Ammon's horn (tissue), 1 donor: ENCODE measurements at places on chromosomes 11 and 22.

GRCh38 chr11:45093761-45094455, 52.5 kb upstream of the PRDM11 start:
- DNase-seq = no peak

DNA sequence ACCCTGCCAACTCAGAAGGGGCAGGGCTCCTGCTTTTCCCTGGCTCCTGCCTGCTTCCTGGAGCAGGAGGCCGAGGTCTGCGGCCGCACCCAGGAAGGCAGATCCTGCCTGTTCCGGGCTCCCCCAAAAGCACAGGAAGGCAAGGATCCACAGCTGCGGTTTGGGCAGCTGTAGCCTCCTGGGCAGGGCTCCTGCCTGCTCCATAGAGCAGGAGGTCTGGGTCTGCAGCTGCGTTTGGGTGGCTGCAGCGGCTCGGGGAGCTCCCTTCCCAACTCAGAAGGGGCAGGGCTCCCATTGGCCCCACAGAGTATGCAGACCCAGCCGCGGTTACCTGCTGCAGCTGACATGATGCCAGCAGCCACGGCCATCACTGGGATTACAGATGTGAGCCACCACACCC, 5.5 kb downstream of the UPK2 start:
- no peak for DNase-seq

DNA sequence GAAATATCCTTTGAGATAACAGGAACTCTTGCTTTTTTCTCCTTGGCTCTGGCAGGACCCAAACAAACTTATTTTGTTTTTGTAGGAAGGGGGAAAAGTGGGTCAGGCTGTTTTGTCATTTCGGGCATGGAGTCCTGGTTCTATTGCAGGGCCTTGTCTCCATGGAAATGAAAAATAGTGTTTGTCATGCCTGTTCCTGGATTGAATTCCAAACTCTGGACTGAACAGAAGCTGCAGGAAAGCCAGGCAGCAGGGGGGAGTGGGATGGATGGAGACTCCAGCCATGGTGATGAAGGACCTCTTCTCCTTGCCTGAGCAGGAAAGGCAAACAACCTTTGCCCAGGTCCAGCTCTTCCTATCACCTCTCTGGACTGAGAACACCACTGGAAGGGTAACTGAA, 87.0 kb downstream of the SCN3B start:
- DNase-seq = peak; percentile 71

DNA sequence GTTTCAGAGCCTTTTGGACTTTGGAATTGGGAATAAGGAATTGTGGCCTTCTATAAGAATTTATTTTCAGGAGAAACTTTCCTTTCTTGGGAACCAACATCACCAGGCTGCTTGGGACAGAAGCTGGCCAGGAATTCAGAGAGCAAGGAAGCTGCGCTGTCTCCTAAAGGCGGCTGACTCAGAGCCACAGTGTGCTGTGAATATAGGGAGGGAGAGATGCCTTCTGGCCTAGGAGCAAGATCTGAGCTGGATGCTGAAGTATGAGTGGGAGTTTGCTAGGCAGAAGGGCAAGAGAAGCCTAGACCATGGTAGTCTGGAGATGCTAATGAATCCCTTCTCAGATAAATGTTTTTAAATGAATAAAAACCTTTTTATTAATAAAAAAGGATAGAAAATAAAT, 213.7 kb upstream of the TBCEL start:
- DNase-seq = no peak

- DNase-seq = no peak
Measured at GRCh38 chr11:102926961-102927623, 28.4 kb downstream of the MMP13 start.

DNA sequence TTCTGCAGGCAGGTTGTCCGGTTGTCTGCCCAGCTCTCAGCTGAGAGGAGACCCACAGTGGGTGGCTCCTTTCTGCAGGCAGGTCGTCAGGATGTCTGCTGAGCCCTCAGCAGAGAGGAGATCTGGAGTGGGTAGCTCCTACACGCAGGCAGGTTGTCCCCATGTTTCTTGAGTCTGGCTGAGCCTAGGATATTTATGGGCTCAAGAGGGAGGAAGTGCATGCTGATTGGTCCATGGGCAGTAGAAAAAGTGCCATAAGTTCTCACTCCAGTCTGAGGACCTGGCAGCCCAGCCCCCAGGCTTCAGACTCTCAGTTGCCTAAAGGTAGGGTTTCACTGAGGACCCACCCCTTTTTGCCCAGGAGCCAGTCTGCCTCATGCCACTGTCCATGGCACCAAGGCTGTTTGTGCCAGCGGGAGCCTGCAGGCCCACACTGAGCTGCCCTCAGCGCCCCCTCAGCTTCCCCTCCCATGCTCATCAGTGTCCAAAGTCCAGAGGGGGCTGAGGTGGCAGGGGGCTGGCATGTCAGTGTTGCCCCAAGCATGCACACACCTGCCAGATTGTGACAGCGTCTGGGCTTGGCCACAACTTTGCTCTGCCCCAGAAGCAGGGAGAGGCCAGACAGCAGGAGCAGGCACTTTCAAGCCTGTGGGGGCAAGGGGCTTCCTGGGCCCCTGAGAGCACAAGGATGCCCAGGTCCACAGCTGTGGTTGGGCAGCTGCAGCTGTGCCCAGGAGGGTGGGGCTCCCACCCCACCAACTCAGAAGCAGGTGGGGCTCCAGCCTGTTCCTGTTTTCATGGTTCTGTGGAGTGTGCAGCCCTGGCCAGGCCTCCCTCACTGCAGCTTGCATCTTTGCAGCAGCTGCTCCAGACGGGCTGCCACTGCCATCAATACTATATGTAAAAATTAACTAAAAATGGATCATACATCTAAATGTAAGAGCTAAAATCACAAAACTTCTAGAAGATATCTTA, 3.8 kb upstream of the RNF141 start:
- no peak for DNase-seq

DNA sequence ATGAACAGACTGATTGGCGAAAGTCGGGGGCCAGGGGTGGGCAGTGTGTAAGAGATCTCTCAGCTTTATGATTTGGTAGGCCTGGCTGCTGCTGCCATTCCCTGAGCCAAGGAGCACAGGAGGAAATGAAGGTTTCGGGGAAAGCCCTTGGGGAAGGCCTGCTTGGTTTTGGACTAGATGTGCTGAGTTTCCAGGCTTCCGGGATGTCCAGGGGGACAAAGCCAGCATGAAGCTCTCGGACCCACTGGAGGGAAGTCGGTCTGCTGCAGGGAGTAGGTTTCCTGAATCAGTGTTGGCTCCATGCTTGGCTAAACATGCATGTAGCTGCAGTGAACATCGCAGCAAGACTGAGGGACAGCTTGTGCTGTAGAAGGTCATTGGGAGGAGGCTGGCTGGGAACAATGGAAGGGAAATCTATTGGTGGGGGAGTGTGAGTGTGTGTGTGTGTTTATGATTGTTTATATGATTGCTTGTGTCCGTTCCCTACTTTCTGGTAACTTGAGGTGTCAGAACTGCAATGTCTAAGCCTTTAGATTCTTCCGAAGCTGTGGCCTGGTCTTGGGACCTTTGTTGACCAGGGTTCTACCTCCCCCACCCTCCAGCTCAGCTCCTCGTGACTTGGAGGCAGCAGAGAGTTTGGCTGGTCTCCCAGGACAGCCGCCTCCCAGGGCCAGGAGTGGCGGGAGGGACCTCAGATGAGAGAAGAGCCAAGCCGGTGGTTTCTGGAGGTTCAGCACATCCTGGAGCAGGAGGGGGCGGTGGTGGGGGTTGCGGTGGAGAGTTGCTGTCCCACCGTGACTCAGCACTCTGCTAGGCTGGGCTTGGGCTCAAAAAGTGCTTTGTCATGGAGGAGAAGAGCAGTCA, 4.0 kb upstream of the FTH1 start:
- DNase-seq = peak; percentile 96

DNA sequence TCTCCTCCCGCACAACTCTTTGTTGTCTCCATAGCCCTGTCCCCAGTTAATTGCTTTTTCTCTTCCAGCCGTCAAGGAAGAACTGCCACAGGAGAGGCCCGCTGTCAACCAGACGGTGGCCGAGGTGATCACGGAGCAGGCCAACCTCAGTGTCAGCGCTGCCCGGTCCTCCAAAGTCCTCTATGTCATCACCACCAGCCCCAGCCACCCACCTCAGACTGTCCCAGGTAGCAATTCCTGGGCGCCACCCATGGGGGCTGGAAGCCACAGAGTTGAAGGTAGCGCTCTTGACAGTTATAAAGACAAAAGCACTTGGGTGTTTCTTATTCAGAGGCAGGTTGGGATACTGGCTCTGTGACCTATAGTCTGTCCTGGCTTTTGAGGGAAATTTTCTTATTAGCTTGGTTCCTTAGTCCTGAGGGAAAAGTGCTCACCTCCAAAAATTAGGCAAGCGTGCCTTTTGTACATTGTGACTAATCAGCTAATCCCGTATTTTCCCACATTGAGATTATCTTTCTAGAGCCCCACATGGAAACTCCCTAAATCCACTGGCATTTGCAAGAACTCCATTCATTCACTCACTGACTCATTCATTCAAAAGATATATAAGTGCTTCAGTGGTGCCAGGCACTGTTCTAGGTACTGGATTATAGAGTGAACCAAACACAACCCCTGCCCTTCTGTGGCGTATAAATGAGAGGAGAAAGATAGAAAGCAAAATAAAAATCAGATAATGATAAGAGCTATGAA, 65.9 kb downstream of the KREMEN1 start:
- no peak for DNase-seq

DNA sequence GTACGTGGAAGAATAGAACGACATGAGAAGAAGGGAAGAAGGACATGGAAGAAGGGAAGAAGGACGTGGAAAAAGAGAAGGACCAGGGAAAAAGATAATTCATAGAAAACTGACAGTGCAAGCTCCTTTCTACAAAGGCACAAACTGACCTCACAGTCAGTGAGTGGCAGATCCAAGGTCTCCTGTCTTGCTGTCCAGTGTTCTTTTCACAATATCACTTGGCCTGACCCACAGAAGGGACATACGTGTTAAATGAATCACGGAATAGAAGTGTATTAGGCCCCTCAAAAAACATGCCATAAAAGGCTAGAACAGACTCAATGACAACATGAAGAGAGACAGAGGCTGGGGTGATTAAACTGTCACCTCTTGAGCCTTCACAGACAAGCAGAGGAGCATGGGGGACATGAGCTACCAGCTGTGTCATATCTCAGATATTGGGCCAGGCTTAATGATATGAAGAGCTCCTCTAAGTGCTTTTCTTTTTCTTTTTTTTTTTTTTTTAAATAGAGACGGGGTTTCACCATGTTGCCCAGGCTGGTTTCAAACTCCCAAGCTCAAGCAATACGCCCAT, 4.6 kb downstream of the ASCC2 start:
- no peak for DNase-seq

GRCh38 chr11:84255483-84255882, 969.3 kb upstream of the CCDC90B start:
- no peak for DNase-seq

GRCh38 chr22:49555526-49555925, 272.1 kb downstream of the BRD1 start:
- no peak for DNase-seq

GRCh38 chr22:27642104-27642800, 159.3 kb downstream of the MN1 start:
- DNase-seq = peak; percentile 96

DNA sequence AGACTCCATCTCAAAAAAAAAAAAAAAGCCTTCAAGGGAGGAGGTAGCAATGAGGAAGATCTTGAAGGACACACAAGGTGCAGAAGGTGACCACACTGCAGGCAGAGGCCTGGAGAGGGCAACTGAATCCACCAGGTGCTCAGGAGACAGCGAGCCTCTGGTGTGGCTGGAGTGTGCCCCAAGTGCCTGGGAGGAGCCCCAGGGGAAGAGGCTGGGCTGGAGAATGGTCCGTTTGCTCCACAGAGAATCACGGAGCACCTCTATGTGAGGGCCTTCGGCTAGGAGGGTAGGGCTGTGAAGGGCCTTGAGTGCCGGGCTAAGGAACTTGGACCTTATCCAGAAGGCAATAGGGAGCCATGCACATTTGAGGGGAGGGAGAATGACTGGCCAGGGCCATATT, 50.3 kb downstream of the ARRB1 start:
- DNase-seq = no peak

DNA sequence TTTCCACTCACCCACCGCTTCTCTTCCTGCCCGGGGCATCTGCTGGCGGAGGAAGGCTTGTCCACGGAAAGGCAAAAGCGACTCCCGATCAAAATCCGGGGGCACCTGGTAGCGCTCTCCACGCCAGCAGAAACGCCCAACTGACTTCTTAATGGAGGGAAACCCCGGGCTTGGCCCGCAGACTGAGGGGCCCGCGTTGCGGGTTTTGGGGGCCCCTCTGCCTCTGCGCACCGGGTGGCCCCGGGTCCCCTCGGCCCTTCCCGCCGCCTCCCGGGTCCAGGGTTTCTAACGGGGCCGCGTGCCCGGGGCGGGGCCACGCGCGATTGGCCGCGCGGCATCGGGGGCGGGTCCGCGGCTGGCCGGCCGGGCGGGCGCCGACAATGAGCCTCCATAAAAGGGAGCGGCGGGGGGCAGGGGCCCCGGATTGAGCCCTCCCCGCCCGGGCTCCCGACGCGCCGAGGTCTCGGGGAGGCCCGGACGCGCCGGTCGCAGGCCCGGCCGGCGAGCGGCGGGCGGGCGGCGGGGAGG, at the start of gene SPINDOC:
Gene SPINDOC, plus strand, starts transcription at position 422 of the 528 bp plus-strand sequence. CDS start 231 bp downstream, outside the sequence.
- DNase-seq = peak; percentile 78

DNA sequence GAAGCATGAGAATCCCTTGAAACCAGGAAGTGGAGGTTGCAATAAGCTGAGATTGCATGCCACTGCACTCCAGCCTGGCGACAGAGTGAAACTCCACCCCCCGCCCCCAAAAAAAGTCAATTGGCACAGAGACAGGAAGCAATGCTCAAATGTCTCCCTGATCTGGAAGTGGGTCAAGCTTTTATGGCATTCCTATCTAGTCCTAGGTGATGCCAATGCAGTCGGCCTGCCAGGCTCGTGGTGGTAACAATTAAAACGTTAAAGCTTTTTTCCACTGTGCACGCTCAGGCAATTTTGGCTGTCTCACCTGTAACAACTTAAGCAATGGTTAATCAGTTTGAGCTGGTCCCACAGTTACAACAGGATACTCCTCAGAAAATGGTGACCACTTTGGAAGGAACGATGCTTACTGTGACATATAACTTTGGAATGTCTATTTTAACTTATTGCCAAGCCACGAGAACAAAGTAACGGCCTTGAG, 18.9 kb upstream of the PISD start:
- DNase-seq = no peak

DNA sequence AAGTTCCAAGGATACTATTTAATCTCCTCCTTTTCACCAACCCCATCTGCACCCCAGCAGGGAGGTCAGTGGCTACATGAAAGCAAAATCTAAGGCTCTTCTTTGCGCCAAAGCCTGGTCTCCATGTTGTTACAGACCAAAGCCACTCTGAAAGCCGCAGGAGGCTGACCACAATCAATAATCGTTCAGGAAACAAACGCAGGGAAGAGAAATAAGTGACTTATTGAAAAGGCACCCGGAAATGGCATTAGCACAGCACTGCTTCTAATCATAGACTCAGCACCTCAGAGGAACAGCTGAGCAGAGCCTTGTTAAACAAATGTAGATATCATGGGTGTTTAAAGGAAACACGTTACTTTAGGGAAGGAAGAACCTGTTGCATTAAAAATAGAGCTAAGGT, 183.9 kb downstream of the KIRREL3 start:
- no peak for DNase-seq

- DNase-seq = no peak
Measured at GRCh38 chr22:36660510-36660840, 43.1 kb downstream of the CACNG2 start.

GRCh38 chr11:94825031-94825430, 56.9 kb downstream of the AMOTL1 start:
- DNase-seq = no peak
